Stomach (tissue), 19 donors: ENCODE measurements at places on chromosomes 2 and 18.

DNA sequence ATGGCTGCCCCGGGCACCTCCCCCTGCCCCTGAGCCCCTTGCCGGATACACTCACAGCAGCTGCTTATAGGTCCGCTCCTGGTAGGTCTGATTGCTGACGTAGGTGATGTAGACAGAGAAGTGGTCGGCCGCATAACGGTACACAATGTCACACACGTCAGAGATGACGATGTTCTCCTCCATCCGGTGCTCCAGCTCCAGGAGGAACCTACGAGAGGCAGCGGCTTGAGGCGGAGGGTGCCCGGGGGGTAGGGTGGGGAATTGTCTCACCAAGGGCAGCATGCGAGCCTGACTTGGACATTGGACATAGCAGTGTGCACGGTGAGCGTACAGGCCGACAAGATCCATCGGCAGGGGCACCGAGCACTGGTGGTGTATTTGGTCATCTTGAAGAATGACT, 22.8 kb downstream of the SNORC start:
- DNase-seq: no peak

- no peak for DNase-seq
These were observed 60.9 kb downstream of the ZFP36L2 start for GRCh38 chr2:43165378-43166069.

GRCh38 chr2:106701203-106702022, 184.6 kb downstream of the ST6GAL2 start:
- no peak for DNase-seq

GRCh38 chr18:48771641-48772375, 179.0 kb downstream of the SMAD7 start:
- peak; percentile 33 for DNase-seq

DNA sequence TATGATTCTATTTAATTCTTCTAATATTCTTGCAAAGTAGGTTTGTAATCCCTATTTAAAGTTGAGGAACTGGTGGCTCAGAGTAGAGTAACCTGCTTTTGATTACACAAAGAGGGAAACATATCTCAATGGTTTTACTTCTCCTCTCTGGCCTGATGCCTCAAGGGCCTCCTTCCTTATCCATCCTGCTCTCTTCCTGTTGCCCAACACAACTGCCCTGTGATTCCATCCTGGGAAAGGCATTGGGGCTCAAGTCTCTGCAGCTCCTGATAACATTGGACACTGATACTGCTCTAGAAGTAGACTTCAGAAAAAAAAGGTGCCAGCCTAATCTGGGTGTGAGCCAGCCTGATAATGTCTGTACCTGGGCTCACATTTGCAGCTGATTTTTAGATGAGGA, 75.8 kb downstream of the RDH14 start:
- DNase-seq: no peak

- DNase-seq: no peak
These were observed 445.1 kb upstream of the TRIB2 start for GRCh38 chr2:12271589-12271984.

DNA sequence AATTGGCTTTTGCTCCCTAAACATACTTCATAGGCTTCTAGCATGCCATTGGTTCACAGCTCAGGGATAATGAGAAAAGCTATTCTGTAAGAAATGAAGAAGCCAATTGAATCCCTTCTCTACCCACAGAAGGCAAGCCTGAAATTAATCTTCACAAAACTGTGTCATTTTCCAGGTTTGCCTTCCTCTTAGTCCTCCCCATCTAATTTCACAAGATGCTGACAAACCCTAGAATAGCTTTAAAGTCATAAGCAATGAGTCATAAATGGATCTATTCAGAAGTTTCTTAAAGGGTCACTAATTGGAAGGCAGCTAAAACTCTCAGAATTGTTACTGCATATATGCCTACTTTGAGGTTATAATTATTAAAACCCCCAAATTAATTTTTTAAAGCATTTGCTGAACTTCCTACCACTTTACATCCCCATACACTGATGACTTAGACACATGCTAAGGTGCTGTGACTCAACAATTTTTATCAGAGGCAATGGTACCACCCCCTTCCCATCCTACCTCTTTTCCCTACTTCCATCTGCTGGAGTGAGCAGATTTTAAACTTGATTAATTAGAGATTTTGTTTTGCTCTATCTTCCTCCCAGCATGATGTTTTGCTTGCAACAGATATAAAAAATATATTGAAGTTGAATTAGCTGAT, 51.3 kb upstream of the NABP1 start:
- DNase-seq: no peak

GRCh38 chr2:177306550-177306949, 42.0 kb upstream of the NFE2L2 start:
- no peak for DNase-seq

- no peak for DNase-seq
These were observed 39.6 kb downstream of the ITGAV start for GRCh38 chr2:186629250-186629996.
